ENCODE measurements at places on chromosomes 3 and 15.

- DNase-seq, result no peak
Measured at GRCh38 chr3:42527368-42527917, 25.0 kb downstream of the VIPR1 start.

- no peak for DNase-seq
Measured at GRCh38 chr3:127156338-127157050, 36.4 kb upstream of the PRR23E start.

DNA sequence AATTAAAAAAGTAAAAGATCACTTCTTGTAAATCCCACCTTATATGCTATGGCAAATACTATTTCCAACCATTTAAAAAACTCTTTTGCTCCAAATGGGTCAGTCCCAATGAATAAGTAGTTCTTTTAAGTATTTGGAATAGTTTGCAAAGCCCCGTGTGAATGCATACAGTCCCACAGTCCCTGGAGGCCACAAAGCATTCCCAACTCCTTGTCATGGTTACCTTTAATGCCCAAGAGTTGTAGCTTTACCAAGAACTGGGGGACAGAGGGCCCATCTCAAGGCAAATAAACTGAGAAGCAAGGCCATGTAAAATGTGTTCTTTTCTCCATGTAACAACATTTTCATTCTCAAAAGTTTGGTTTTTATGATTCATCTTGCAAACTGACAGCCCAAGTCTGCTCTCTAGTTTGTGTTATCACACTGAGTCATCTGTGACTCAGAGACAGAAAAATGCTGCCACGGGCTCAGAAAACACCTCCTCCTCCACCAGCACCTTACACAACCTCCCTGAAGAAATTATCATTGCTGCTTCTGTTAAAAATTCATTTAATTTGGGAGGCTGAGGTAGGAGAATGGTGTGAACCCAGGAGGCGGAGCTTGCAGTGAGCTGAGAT, 336.2 kb downstream of the ERC2 start:
- DNase-seq, result no peak

GRCh38 chr3:122356402-122356801, 26.6 kb downstream of the MIX23 start:
- DNase-seq, result peak; percentile 20

- DNase-seq, result no peak
Measured at GRCh38 chr15:86044981-86045380, 34.7 kb upstream of the AGBL1 start.

DNA sequence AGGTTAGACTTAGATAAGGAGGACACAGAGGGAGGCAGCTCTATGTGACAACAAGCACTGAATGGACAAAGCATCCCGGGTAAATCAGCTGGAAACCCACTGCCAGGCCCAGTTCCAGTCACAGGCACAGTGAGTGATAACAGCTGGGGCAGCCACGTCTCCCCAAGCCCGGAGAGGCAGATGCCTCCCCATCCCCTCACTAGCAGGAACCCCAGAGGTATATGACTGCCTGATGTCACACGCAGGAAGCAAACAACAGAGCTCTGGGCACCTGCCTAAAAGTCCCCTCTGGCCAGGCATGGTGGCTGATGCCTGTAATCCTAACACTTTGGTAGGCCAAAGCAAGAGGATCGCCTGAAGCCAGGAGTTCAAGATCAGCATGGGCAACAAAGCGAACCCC, 18.2 kb downstream of the C15orf62 start:
- DNase-seq, result no peak

GRCh38 chr3:60954048-60954447, 297.2 kb downstream of the FHIT start:
- no peak for DNase-seq

DNA sequence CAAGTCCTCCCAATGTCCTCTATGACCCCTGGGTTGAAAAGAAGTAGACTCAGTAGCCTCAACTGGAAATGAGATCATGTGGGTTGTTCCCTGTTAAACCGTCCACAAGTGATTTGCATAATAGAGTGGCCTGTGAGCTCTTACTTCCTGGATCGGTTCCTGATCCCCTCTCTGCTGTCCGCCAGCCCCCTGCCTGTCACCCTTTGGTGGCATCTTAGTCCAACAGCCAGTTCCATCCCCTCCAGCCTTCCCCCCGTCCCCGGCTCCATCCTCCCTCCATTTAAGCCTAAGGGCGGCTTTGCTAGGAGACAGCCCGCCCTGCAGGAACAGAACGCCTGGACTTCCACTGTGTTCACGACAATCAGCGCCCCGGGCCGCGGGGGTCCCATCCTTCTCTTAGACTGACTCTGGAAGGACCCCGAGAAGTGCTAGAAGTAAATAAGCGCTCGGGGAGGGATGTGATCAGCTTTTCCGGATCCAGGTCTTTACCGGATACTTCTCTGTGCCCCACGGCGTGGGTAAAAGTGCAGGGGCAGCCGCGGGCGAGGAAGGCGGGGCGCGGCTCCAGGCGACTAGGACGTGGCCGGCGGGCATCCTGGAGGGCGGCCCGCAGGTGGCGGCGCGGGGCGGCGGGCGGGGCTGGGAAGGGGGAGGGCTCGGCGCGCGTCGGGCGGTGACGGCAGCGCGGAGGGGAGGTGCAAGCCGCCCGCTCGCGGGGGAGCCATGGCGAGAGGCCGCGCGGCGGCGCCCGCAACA, 51.2 kb upstream of the ULK4 start:
- DNase-seq, result peak; percentile 74

Data from activated naive CD4-positive, alpha-beta T cell treated with anti-CD3 and anti-CD28 coated beads, Interleukin-2, amount 50 U/mL, for 16 hours (primary cell).